Sigmoid colon (tissue), 7 donors: ENCODE measurements at places on chromosomes 12 and 14. TPM values are rescaled to one million over a fixed set of nuclear protein-coding genes. Genes with fewer than 3 reads are reported as not detected.

DNA sequence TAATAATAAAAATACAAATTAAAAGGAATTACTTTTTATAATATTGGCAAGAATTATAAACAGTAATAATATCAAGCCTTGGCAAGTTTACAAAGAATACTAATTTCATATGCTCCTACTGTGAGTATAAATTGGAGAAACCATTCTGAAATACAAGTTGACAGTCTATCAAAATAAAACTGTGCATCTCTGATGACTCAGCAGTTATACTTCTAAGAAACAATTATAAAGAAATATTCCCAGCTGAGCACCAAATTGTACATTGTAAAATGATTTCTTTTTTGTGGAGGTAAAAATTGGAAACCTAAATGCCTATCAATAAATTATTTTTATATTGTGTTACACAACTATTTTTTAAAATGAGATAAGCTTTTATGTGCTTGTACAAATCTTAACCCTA, 35.5 kb upstream of the KCNC2 start:
- H3K27me3 ChIP-seq: no peaks in the 10 kb centered on the region
- H3K27ac ChIP-seq: no peak overlapping the region
- H3K4me3 ChIP-seq: no peak overlapping the region
- no peaks in the 10 kb centered on the region for H3K4me1 ChIP-seq

- no peaks in the 10 kb centered on the region for H3K27me3 ChIP-seq
- no peak overlapping the region for H3K4me3 ChIP-seq
- H3K27ac ChIP-seq: peak overlapping the region; percentile 87
These were observed 64.3 kb downstream of the PPP2R5C start for GRCh38 chr14:101825797-101826196.

- peaks cover 26% of the 10 kb centered on the region for H3K36me3 ChIP-seq
- H3K4me3 ChIP-seq: no peak overlapping the region
- peaks cover 18% of the 10 kb centered on the region for H3K4me1 ChIP-seq
- DNase-seq: peak; percentile 54
- peak overlapping the region; percentile 25 for H3K27ac ChIP-seq
These were observed 153.6 kb upstream of the FKBP4 start for GRCh38 chr12:2641207-2641606.

DNA sequence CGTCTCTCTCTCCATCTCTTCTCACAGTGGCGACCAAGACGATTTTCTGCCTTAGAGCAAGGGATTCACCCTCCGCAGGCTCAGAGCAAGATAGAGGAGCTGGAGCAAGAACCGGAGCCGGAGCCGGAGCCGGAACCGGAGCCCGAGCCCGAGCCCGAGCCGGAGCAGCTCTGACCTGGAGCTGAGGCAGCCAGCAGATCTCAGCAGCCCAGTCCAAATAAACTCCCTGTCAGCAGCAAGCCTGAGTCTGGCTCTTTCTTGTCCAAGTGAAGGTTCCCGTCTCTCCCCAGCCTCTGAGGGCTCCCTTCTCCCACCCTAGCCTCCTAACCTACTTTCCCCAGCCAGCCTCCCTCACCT, 5.9 kb downstream of the LAG3 start:
- H3K27me3 ChIP-seq: no peaks in the 10 kb centered on the region
- DNase-seq: peak; percentile 91
- H3K4me3 ChIP-seq: peak overlapping the region; percentile 44
- H3K4me1 ChIP-seq: no peaks in the 10 kb centered on the region
- no peaks in the 10 kb centered on the region for H3K36me3 ChIP-seq

GRCh38 chr12:128819293-128820144, 4.2 kb downstream of the SLC15A4 start:
- no peaks in the 10 kb centered on the region for H3K36me3 ChIP-seq
- no peak overlapping the region for H3K4me3 ChIP-seq
- peak; percentile 43 for DNase-seq
- peaks cover 75% of the 10 kb centered on the region for H3K4me1 ChIP-seq

DNA sequence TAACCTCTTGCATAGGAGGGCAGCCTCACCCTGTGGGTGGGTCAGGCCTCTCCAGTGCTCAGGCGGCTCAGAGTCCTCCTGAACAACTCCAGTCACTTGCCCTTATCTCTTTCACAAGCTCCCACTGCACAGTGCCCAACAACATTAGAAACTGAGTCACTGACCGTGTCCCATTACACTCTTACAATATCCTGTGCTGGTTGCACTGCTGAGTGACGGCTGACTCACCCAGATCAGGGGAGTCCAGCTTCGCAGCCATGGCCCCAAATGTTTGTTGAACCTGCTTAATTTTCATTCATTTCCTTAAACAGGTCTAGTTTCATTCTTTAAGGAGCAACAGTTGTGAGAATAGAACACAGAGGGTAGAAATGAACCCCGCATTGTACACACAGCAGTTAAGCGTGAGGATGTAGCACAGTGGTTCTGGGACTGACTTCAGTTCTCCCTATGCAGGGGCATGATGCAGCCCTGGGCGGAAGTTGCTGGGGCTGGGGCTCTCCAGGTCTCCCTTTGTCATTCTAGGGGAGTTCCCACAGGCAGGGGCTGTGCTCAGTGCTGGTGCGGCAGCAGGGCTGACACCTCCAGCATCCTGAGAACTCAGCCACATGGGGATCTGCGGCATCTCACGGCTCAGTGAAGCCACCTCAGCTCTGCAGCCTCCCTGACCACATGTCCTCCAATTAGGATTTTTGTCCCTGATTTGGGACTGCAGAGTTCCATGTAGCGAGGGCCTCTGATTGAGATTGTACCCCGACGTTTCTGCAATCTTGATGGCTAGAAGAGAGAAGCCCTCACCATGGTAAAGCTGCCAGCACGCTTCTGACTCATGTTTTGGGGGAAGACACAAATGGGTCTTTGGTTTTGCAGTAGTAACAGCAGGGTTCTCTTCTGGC, 16.1 kb downstream of the GPR68 start:
- DNase-seq: no peak
- no peak overlapping the region for H3K27ac ChIP-seq
- no peaks in the 10 kb centered on the region for H3K27me3 ChIP-seq
- no peaks in the 10 kb centered on the region for H3K36me3 ChIP-seq
- H3K4me3 ChIP-seq: no peak overlapping the region

DNA sequence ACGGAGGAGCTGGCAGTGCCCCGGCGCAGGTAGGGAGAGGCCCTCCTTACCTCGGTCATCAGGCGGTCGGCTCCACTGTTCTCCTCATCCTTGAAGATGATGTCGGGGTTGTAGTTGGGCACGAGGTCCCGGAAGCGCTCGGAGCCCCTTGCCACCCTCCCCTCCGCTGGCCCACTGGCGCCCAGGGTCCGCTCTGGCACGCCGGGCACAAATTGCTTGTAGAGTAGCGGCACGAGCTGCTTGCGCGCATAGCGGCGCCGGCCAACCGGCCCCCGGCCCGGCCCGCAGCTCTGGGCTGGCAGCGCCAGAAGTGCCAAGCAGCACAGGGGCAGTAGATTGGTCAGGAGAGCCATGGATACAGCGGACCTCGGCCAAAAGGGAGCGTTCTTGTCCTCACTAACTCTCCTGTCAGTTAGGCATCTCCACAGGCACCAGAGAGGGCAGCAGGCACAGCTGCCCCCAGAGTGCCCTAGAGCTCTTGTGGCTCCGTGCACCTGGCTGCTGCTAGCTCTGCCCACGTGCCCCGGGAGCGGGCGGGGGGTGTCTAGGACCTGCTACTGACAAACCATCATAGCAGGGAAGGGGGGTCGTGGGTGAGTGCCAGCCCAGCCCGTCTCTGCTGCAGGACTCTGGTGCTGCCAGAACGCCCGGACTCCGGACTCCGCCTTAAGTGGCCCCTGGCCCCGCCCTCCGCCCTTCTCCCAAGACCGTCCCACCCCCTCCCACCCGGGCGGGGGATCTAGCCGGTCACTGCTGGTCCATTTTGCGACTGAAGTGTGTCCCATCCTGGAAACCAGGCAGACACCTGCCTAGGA, at the start of gene DHH:
DHH (minus strand) TSS at position 642 of the 815 bp plus-strand sequence; CDS start at position 353, 289 bp downstream.
- H3K27ac ChIP-seq: peak within 1 kb of the TSS; percentile 2
- DNase-seq: no peak
- H3K4me1 ChIP-seq: peaks cover 45% of the 10 kb centered on the region

- H3K4me3 ChIP-seq: no peak overlapping the region
- DNase-seq: no peak
- H3K27me3 ChIP-seq: no peaks in the 10 kb centered on the region
- no peaks in the 10 kb centered on the region for H3K36me3 ChIP-seq
These were observed 843.2 kb downstream of the GALC start for GRCh38 chr14:87149583-87150354.

- DNase-seq: peak; percentile 96
- no peaks in the 10 kb centered on the region for H3K27me3 ChIP-seq
- H3K4me1 ChIP-seq: peaks cover 45% of the 10 kb centered on the region
- no peaks in the 10 kb centered on the region for H3K36me3 ChIP-seq
- H3K4me3 ChIP-seq: peak within 1 kb of the TSS; percentile 63
These were observed at the start of gene PRPF39 for GRCh38 chr14:45083976-45084722. Gene PRPF39 (plus strand): TSS chr14:45084116. CDS start chr14:45095240, 11,124 bp downstream.

GRCh38 chr14:75751296-75751695, 90.2 kb downstream of the TTLL5 start:
- H3K4me1 ChIP-seq: peaks cover 22% of the 10 kb centered on the region
- no peaks in the 10 kb centered on the region for H3K36me3 ChIP-seq
- no peak overlapping the region for H3K4me3 ChIP-seq

DNA sequence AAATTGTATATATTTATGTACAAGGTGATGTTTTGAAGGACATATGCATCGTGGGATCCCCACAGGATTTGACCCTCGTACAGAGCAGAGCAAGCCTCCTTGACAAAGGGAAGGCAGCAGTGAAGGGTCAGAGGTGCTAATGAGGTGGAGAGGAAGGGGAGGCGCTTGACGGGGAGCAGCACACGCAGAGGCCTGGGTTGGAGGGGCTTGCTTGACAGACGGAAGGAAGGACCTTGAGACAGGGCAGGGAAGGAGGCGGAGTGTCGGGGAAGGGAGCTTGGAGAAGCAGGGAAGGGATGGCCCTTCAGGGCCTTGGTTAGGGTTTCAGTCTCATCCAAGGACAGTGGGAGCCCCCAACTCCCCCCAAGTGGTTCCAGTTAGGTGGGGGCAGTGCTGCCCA, 52.6 kb downstream of the ZNF664 start:
- no peak overlapping the region for H3K27ac ChIP-seq
- H3K4me1 ChIP-seq: peaks cover 2% of the 10 kb centered on the region
- H3K27me3 ChIP-seq: no peaks in the 10 kb centered on the region
- no peak overlapping the region for H3K4me3 ChIP-seq
- H3K36me3 ChIP-seq: no peaks in the 10 kb centered on the region
- no peak for DNase-seq

DNA sequence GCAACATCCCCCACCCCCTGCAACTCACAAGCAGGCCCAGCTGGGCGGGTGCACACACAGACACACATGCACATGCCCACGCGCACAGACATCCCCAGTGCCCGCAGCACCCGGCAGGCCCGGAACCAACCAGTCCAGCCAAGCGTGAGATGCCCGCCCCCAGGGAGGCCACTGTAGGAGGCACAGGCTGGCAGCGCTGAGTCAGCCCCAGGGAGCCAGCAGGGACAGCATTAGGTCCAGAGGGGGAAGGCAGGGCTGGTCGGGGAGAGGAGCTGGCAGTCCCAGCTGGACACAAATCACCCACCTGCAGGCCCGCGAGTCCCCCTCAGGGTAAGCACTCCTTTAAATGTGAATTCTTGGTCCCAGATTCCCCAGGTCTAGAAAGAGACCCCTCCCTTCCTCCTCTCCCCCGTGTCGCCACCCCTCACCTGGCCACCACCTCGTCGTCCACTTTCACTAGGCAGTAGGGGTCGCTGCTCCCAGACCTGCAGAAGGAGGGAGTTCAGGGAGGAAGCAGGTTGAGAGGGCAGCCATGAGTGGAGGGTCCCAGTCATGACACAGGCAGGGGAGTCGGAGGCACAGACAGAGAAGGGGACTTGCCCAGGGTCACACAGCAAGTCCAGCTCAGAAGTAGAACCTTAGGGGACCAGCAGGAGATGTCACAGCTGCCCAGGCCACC, 5.0 kb downstream of the RASAL1 start:
- no peaks in the 10 kb centered on the region for H3K4me1 ChIP-seq
- no peak overlapping the region for H3K27ac ChIP-seq
- H3K27me3 ChIP-seq: peaks cover 2% of the 10 kb centered on the region

ATP5F1B gene
- total RNA-seq: 441 TPM

DNA sequence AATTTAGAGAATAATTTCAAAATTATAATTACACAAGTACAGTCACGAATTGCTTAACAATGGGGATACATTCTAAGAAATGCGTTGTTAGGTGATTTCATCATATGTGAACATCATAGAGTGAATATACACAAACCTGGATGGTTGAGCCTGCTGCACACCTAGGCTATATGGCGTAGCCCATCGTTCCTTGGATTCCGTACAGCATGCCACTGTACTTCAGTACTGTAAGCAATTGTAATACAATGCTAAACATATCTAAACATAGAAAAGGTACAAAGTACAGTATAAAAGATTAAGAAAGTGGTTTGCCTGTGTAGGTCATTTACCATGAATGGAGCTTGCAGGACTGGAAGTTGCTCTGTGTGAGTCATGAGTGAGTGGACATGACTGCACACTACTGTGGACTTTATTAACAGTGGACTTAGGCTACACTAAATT, 286.2 kb downstream of the CACNA1C start:
- no peak for DNase-seq
- H3K27me3 ChIP-seq: no peaks in the 10 kb centered on the region
- no peak overlapping the region for H3K27ac ChIP-seq
- no peaks in the 10 kb centered on the region for H3K36me3 ChIP-seq
- peaks cover 73% of the 10 kb centered on the region for H3K4me1 ChIP-seq
- H3K4me3 ChIP-seq: no peak overlapping the region

DNA sequence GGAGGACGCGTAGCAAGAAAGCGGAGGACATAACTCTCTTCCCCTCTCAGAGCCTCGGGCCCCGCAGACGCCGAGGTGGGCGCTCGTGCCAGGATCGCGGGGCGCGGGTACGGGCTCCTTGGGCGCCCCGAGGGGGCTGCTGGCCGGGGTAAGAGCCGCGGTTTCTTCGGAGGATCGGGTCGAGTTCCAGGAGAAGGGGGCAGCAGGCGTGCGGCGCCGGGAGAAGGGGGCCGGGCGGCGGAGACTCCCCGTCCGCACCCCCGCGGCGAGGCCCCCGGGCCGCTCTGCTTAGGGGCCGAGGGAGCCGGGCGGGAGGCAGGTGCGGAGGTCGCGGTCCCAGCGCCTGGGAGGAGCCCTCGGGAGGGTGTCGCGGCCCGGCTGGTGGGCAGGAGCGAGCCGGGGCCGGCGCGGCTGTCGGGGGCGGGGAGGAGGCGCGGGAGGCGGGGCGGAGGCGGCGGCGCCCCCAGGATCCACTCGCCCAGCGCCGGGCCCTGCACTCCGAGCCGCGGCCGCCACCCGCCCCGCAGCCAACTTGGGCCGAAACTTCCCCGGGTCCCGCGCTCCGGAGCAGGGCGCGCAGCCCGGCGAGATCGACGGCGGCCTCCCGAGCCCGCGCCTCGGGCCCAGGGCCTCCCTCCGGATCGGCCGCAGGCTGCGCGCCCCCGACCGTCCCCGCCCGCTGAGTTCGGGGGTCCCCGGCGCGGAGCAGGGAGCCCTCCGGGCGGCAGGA, 64.4 kb downstream of the FBXL14 start:
- H3K4me1 ChIP-seq: peaks cover 32% of the 10 kb centered on the region
- peak; percentile 57 for DNase-seq
- peaks cover 19% of the 10 kb centered on the region for H3K27me3 ChIP-seq
- H3K4me3 ChIP-seq: peak overlapping the region; percentile 59

GRCh38 chr12:25308756-25309155, 58.0 kb upstream of the KRAS start:
- DNase-seq: no peak
- H3K4me3 ChIP-seq: no peak overlapping the region
- H3K36me3 ChIP-seq: no peaks in the 10 kb centered on the region
- no peaks in the 10 kb centered on the region for H3K4me1 ChIP-seq
- no peaks in the 10 kb centered on the region for H3K27me3 ChIP-seq

HCFC2 gene
- total RNA-seq: 53.6 TPM

MYL6 gene
- total RNA-seq: 6,491 TPM

- peaks cover 17% of the 10 kb centered on the region for H3K4me1 ChIP-seq
- no peaks in the 10 kb centered on the region for H3K27me3 ChIP-seq
- no peak overlapping the region for H3K4me3 ChIP-seq
These were observed 29.1 kb downstream of the RFLNA start for GRCh38 chr12:124323771-124324530.

- DNase-seq: no peak
- no peak overlapping the region for H3K4me3 ChIP-seq
- H3K27ac ChIP-seq: no peak overlapping the region
- H3K36me3 ChIP-seq: no peaks in the 10 kb centered on the region
- H3K27me3 ChIP-seq: no peaks in the 10 kb centered on the region
These were observed 28.2 kb downstream of the DHRS2 start for GRCh38 chr14:23664207-23664885.
